Activated CD4-positive, CD25-positive, alpha-beta regulatory T cell treated with anti-CD3 and anti-CD28 coated beads, Interleukin-2, amount 50 U/mL, for 16 hours (primary cell): ENCODE measurements at places on chromosomes 3 and 15.

- no peak for DNase-seq
Measured at GRCh38 chr3:144295613-144296012, 324.0 kb downstream of the DIPK2A start.

DNA sequence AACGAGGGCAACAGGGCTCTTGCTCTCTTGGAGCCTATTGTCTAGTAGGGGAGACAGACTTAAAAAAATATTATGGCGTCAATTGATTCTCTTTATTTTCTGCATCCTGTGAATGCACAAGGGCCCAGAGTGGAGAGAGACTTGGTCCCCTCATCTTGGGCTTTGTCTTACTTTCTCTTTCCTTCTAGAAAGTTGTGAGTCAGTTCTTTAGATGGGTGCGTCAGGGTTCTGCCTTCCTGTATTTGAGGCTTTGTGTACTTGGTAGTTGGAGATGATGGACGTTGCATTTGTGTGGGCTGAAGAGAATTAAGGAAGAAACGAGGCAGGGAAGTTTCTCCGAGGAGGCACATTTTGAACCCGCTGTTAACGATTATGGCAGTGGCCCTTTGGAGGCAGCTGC lies 52.9 kb downstream of the CACNA1D start:
- no peak for DNase-seq

DNA sequence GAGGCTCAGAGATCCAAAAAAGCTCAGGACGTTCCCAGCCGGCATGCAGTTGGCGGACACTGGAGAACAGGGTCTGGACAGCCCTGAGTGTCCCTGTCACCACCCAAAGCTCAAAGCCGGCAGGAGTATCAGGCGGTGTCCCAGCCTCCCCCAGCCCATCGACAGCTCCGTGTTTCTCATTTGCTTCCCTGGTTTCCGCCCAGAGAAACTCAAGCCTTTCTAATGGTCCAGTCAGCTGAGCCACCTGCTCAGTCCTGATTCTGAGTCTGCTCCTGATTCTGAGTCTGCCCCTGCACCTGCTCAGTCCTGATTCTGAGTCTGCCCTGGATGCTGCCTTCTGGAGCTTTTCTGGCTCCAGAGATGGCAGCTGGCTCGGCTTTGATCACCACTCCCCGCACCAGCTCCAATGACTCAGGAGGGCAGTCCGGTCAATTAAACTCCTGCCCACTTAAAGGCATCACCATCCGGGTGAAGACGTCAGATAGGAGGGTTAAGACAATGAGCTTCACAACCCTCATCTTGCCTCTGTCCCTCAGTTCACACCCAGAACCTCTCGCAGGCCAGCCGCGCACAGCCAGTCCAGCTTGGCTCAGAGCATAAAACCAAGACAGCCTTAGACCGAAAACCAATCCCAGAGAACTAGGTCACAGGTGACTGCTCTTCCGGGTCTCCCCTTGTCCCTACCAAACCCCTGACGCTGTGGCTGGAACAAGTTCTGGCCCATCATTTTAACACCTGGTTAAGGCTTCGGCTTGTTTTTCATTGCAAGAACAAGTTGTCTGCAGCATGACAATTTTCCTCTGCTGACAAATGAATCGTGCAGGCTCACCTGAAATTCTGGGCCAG lies 6.8 kb downstream of the PCSK6 start:
- DNase-seq, result no peak

DNA sequence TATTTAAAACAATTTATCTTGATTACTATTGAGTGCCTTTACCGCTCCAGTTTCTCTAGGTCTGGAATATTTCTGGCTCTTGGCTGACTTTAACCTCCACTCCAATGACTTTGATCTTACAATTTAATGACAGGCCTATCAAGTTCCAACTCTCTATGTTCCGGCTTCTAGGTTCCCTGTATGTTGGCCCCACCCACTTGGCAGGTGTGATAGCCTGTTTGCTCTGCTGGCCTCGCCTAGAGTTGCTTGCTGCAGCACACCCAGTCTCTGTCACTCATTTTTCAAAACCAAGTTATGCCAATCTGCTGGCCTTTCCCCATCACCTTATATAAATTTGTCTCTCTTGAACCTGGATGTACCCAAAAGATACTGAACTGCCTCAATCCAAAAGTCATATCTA lies 428.0 kb downstream of the ROBO1 start:
- DNase-seq, result no peak

DNA sequence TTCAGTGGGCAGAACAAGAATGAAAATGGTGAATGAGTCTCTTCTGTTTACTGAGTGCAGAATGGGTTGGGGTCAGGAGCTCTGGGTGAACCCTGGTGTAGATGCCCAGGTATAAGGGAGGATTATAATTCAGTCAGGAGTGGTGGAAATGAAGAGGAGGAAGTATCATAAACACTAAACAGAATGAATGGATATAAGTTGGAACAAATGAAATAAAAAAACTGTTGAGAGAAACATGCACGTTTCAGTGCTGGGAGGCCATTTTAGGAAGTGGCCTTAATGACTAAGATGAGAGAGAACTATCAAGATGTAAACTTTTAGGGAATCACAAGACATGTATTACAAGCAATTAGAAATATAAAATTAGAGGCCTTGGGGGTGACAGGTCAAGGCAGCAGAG lies 32.8 kb upstream of the LEKR1 start:
- DNase-seq, result no peak

DNA sequence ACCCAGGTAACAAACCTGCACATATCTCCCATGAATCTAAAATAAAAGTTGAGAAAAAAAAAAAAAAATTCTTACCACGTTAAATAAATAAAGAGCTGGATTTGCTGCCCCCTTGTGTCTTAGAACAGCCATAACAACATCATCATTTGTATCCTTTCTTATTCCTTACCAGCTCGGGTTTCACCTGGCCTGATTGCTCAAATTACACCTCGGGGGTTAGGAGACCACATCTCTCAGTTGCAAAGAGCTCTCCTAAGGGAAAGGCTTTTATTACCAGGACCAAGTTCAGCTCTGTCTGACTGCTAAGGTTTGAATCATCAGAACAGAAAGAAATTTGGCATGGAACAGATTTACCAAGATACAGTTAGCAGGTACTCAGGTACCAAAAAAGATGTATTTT lies 25.8 kb upstream of the RPL39L start:
- DNase-seq, result peak; percentile 15
